ENCODE measurements at places on chromosomes 7 and 10.

DNA sequence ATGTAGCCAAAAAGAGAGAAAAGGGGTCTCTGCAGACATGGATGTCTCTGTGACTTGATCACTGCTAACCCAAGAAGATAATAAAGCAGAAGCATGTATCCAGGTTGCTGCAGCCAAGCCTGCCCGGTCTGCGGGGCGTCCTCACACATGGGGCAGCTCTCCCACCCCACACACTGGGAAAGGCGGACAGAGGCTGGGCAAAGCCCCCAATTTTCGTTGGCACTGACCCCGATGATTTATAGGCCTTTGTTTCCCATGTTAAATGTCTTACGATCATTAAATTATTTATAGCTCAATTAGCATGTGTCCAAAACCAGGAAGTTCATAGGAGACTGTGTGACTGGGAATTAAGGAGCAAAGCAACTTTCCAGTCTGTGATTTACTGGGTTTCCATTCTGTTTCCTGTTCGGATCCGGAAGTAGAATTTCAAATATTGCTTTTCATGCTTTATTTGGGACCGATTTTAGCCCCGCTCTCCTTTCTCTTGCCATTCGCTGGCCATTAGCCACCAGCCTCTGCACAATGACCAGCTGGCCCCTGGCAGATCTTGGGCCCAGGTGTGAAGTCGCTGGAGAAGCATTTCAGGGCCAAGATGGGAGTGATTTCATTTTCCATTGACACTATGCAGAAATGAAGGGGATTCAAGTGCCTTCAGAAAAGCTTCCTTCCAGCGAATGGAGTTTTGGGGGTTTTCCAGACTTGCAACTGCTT lies 91.6 kb downstream of the EGFR start:
- no peak for DNase-seq

DNA sequence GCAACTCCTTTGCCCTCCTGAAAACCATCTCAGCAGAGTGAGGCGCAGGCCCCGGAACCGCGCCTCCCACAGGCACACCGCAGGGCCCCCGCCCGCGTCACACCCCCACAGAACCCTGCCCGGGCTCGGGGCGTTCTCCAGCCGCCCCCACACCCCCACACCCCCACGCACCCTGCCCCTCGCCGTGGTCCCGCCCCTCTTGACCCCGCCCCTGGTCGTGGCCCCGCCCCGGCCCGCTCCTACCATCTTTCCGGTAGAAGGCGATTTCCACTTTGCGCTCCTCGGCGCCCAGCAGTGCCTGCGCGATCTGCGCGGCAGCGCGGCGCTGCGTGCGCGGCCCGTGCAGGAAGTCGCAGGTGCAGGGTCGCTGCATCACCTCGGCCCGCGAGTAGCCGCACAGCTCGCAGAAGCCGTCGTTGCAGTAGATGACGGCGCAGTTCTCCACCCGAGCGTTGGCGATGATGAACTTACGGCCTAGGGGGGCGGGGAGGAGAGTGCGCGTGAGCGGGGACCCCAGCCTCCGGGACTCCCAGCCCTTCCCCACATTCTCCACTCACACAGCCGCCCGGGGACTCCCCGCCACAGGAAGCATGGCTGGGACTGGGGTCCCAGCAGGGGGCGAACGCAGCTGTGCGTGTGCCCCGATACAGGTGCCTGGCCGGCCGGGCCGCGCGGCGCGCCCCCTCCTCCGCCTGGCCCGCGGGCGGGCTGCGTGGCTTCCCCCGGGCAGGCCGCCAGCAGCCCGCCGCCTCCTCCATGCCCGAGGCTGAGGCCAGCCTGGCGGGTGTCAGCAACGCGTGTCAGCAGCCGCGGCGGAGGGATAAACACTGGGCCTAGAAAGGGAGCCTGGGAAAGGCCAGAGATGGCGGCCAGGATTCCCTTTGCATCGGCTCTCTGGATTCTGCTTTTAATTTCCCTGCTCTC lies 3.4 kb downstream of the KCNH2 start:
- DNase-seq, result no peak

- DNase-seq, result no peak
Measured at GRCh38 chr7:2710901-2711551, 23.0 kb downstream of the AMZ1 start.

DNA sequence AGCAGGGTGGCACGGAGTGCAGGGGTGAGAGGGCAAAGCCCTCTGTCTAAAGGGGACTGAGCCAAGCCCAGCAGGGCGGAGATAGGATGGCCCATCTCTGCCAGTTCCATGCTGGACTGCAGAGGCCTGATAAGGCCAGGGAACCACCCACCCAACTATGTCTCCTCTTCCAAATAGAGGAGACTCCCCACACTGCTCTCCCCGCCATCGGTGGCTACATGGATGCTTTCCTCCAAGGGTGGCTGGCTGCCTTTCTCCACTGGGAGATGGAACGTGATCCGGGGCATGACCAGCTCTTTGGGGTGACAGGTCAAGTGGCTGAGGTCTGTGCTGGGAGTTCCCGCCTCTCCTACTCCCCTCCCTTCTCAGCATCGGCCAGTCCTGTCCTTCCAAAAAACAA lies 58.1 kb upstream of the MXI1 start:
- DNase-seq, result no peak

DNA sequence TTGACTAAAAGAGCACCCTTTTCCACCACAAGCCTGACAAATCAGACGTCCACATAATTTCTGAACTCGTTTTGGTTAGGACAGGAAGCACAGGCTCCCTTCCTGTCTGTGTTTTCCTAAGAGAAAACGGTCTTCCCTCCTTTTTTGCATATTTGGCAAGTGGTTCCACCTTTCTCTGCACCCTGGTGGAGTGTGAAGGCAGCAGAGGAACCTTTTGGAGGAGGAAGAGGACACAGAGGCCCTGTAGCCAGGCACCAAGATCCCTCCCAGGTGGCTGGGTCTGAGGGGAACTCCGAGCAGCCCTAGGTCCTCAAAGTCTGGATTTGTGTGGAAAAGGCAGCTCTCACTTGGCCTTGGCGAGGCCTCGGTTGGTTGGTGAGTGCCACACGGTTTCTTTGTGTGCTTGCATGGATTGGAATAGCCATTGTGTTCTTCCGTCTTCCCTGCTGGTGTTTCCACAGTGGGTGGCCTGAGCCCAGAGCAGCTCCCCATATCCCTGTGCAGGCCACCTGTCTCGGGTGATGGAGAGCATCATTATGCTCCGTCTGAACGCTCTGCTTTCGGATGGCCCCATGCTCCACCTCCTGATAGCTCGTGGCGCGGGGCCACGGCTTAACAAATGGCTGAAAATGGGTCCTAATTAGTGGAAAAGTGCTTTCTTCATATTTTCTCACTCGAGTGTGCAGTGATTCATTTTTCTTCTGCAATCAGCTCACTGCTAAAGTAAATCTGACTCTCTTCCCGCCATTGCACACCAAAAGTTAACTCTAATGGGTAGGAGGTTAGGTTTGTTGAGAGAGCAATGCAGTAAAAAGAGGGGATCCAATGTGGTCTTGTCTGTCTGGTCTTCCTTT lies 4.2 kb downstream of the IKZF1 start:
- DNase-seq, result no peak

GRCh38 chr7:371119-371778 lies 81.3 kb downstream of the FOXL3 start:
- no peak for DNase-seq

GRCh38 chr7:112573302-112574039 lies 92.7 kb downstream of the LSMEM1 start:
- DNase-seq, result peak; percentile 24

- DNase-seq, result no peak
Measured at GRCh38 chr7:45680776-45681175, 106.6 kb downstream of the ADCY1 start.

- DNase-seq, result no peak
Measured at GRCh38 chr10:22319547-22319979, 1.3 kb upstream of the BMI1 start.

GRCh38 chr10:78604721-78605120 lies 464.0 kb upstream of the ZMIZ1 start:
- DNase-seq, result no peak

DNA sequence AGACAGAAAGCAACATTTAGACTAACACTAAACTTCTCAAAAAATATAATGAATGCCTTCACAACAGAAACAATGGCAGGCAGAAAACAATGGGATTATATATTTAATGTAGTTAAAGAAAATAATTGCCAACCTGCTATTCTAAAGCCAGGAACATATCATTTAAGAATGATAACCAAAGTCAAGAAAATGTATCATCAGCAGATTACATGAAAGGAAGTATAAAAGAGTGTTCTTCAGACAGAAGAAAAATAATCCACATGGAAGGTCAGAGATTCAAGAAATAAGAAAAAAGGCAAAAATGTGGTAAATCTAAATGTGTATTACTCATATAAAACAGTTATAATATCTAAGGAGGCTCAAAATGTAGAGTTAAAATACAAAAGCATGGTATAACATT lies 98.1 kb downstream of the CYP26A1 start:
- DNase-seq, result no peak

- no peak for DNase-seq
Measured at GRCh38 chr7:151838861-151839381, 38.0 kb downstream of the PRKAG2 start.

DNA sequence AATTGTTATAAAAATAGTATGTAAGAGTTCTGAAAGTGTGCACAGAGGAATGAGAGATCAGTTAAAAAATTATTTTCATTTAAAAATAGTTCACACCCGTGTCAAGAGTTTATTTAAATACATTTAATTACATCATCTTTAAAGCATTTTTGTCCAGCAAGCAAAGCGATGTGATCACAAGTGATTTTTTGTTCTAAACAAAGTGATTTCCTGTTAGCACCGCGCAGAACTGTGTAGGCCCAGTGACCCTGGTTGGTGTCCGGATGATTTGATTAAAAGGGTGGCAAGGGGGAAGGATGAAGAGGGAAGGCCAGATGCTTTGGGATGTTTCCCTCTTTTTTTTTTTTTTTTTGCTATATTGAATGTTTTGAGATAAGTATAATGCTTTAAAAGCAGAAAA lies 227.8 kb upstream of the PITRM1 start:
- no peak for DNase-seq

DNA sequence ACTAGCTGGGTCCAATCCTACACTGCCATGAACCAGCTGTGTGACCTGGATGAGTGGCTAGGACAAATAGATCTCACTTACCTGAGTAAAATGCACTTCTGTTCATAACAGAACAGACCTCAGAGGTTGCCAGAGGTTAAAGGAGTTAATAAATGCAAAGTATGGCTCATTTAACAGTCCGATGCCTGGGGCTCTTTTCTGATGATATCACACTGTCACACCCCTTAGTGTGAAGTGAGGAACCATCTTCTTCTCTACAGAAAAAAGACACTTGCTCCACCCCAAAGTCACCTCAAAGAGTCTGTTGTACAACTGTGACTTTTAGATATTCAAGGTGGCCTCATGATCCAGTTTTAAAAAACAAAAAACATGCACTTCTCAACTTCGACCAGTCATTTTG lies 21.5 kb upstream of the TARP start:
- DNase-seq, result no peak

DNA sequence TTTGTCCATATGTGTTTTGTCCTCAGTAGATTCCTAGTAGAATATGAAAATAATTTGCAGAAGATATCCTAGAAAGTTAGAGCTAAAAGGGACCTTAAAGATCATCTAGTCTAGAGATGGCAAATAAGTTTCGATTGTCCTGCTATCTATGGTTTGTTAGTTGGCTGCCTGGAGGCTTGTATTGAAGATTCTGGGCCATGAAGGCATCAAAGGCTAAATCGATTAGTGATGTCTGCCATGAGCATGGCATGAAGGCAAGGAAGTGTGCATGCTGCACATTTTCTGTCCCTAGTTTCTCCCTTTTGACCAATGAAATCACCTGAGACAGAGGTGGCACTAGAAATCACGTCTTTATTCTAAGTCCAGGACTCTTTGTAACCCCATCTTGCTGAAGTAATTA lies 553.8 kb upstream of the GALNT17 start:
- no peak for DNase-seq

GRCh38 chr10:92830478-92831389 lies 17.6 kb upstream of the EXOC6 start:
- DNase-seq, result no peak

DNA sequence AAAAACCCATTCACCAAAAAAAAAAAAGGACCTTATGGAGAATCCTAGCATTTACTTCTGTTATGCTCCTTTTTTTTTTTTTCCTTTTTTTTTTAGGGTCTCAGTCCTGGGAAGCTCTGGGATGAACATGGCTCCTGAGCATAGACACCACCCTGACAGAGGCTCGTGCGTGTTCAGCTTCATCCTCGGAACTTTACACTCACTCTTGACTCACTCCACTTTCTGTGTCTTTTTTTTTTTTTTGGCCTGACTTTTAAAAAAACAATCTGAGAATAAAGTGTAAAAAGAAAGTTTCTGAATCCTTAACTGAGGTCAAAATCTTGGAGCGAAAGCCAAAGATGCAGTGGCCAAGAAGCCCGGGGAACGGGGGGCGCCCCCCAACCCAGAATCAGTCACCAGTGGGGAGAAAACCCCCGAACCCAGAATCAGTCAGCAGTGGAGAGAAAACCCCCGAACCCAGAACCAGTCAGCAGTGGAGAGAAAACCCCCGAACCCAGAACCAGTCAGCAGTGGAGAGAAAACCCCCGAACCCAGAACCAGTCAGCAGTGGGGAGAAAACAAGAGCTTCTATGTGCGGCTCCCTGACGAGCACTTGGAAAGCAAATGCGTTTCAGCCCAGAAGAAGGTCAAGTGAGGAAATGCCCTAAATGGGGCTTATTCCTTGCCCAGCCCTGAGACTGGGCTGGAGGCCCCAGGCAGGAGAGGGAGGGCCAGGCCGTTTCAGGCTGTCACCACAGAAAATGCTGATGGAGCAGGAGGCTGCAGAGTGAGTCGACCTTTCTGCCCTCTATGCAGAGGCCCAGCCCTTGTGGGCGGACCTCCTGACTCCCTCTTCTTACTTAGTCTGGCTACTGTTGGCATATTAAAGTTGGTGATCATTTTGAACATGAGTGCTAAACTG lies 19.0 kb upstream of the PFKP start:
- DNase-seq, result no peak

DNA sequence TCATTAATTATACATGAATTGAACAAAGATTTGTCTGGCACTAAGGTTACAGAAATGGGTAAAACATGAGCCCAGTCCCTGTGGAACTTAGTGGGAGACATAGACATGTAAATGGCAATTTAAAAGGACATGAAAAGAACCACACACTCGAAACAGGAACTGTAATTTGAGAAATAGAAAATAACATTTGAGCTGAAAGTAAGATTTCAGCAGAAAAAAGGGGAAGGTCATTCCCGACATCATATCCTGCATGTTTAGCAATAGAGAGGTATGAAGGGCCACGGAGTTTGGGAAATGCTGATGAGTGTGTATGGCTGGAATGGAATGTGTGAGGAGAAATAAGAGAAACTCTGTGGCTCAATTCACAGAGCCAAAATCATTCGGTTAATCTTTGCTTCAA lies 175.4 kb upstream of the AHR start:
- DNase-seq, result no peak

DNA sequence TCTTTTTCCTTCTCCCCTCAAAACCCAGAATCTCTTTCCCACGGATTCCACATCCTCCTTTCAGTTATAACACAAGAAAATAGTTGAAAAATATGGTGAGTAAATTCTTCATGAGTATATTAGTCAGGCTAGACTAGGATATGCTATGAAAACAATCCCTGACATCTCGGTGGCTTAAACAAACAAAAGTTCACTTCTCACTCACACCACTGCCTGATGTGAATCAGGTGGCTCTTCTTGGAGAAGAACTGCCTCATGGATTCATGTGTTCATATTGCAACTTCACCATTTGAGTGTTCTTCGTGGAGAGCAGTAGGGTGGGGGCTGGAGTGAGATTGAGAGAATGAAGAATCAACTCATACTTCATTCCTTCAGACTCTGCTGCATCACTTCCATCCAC lies 204.1 kb downstream of the PHF14 start:
- no peak for DNase-seq

All from foreskin keratinocyte (primary cell).